Skin of body (tissue), 3 donors: ENCODE measurements at places on chromosomes 2 and 18. TPM values are rescaled to one million over a fixed set of nuclear protein-coding genes. Genes with fewer than 3 reads are reported as not detected.

Gene WNT6
- total RNA-seq: 1.7 TPM

Gene GPR45
- not detected for total RNA-seq

Gene GPBAR1
- total RNA-seq: 0.39 TPM

Gene TUBB8B
- total RNA-seq: not detected

Gene LCT
- under 0.01 TPM for total RNA-seq

DNA sequence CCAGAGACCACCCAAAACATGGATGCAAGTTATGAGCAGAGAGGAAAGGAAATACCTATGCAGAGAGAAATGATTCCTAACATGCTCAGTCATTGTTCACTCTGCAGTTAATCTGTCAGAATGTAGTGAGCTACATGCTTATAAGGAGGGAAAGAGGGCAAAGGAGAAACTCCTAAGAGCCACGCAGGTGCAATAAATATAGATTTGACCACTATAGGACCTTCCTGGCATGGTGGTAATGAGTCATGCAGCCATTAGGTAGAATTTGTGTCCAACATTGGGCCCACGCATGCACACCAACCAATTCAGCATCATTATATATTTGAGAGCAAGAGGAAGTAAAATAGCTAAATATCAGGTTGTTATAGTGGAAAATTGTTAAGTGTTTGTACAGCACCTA is 699.9 kb downstream of the DSC3 start:
- no peak for DNase-seq

DNA sequence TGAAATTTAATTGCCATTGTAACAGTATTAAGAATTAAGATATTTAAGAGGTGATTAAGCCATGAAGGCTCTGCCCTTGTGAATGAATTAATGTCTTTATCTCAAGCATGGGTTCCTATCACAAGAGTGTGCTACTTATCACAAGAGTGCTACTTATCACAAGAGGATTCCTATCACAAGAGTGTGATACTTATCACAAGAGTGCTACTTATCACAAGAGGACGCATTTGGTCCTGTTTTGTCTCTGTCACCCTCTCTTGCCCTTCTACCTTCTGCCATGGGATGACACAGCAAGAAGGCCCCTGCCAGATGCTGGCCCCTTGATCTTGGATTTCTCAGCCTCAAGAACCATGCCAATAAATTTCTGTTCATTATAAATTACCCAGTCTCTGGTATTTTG is 13.2 kb upstream of the COL5A2 start:
- DNase-seq: no peak

GRCh38 chr2:13115643-13116042 is 398.9 kb downstream of the TRIB2 start:
- no peak for DNase-seq

DNA sequence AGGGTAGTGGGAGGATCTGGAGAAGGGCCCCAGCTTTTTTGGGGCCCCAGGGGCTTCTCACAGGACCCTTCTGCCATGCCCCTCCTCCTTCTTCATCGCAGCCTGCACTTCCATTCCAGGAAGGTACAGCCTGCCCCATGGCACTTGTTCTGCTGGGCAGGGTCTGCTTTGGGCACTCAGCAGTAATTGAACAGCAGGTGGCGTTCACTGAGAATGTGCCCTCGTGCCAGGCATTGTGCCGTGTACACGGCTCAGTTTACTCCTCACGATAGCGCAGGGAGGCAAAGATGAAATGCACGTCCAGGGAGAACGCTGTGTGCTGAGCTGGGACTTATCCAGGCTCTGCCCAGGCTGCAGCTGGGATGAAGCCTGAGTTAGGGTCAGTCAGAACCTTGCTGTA is 54.8 kb upstream of the ASB18 start:
- no peak for DNase-seq

GRCh38 chr2:1011006-1011405 is 60.4 kb downstream of the SNTG2 start:
- DNase-seq: no peak

GRCh38 chr2:74063486-74063885 is 78.8 kb downstream of the TET3 start:
- no peak for DNase-seq

DNA sequence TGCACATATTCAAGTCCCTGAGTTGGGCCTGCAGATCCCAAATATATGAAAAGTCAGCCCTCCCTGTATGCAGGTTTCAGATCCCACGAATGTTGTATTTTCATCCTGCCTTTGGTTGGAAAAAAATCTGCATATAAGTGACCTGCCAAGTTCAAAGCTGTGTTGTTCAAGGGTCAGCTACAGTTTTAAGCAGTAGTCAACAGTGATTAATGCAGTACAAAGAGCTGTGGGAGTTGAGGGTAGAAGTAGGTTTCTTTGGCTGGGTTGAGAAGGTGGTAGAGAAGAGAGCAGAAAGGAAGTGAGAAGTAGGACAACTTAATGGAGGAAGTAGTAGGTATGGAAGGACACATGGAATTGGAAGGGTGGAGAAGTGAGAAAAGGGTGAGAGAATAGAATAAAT is 127.9 kb downstream of the ANKRD44 start:
- DNase-seq: no peak

DNA sequence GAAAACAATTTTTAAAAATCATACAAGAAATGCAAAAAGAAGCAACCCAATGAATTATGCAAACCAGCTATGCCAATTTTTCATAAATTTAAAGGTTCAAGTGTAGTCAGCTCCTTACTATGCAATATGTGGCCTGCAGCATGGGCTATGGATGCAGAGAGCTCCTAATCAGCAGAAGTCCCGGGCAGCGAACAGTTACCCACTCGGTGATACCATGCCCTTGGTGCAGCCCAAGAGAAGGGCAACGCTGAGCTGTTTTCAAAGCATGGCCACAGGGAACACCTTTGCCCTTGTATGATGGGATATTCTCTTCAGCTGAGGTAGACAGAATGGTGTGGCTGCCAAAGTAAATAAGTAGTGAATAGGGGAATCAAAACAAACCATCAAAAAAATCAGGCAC is 17.3 kb upstream of the ARL5A start:
- no peak for DNase-seq

DNA sequence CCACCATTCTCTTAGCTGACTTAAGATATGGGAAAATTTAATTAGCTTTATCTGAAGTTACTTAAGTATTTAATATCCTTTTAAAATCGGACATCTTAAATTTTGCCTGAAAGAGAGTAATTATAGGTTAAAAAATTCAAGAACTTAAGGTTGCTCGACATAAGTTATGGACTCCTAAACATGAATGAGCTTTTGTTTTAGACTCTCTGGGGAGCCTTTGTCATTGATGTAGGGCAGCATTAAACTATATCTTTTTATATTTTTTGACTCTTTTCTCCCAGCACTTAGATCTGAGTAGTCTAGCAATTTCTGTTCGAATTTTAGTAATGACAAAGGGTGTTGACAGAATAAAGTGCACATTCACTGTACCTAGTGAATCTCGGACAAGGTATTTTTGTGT is 4.7 kb downstream of the PHLPP1 start:
- DNase-seq: no peak

DNA sequence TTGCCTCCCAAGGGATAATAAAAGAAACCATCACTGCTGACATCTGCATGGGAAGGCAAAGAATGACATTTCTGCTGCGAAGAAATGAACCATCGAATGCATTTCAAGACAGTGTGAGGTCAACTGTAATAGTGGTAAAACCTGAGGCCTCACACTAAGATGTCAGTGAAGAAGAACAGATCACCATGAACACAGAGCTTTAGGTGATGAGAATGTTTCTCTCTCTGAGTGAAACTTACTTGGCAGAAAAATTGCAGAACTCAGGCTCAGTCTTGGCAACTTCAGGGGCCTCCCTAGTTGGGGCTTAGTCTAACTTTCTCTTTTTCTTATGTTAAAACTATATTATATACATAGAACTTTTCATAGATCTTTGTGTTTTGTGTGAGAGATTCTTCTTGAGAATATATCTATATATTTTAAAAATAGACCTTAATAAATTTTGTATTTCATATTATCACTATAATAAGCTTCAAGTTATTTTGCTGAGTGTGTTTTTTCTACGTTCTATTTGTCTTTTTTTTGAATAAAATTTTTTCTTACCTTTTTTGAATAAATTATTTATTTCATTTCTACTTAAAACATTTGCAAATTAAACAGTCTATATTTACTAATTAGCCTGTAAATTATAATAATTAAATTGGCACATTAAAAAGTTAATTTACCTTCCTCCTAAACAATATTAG is 427.5 kb upstream of the TRIB2 start:
- DNase-seq: no peak

- no peak for DNase-seq
Observed at GRCh38 chr2:9663008-9663879, 32.4 kb upstream of the YWHAQ start.

- no peak for DNase-seq
Observed at GRCh38 chr18:48550101-48550729, 11.4 kb downstream of the CTIF start.

DNA sequence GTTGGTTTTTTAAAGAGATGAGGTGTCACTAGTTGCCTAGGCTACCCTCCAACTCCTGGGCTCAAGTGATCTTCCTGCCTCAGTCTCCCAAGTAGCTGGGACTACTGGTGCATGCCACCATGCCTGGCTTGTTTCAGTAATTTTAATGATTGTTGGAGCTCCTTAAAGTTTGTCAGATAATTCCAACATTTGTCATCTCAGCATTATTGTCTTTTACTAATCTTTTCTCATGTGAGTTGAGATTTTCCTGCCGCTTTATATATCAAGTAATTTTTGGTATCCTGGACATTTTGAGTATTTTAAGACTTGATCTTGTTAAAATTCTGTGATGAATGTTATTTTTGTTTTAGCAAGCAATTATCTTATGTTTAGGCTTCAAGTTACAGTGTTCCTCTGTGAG is 108.6 kb downstream of the OTX1 start:
- DNase-seq: no peak

DNA sequence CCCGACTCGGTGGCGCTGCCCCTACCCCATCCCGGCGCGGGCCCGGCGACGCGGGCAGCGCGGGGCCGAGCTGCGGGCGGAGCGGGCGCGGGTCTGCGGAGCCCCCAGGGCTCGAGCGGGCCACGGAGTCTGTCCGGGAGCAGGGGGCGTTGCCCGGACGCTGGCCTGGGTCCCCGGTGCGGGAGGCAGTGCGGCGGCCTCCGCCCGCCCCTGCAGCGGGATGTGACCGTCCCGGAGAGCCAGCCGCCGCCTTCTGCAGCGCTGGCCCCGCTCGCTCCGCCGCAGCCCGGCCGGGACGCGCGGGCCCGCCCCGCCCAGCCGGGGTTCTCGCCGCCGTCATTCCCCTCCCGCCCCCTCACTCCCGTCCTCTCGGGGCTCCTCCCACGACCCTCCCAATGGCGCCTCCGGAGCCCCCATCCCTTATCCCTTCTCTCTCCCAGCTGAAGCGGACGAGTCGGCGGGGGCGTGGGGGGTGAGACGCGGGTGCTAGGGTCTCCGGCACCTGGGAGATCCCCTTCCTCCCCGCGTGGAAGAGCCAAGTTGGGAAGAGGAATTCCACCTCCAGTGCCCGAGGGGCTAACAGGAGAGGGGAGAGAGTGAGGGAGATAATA is at the start of gene FNDC4:
TSS of gene FNDC4 (minus strand) at position 257 of the 611 bp plus-strand sequence. CDS start 521 bp downstream, outside the sequence.
- no peak for DNase-seq

- DNase-seq: no peak
Observed at GRCh38 chr2:227436436-227437174, 35.4 kb upstream of the AGFG1 start.

GRCh38 chr2:33377048-33377447 is 99.4 kb upstream of the RASGRP3 start:
- no peak for DNase-seq

GRCh38 chr2:102724016-102724490 is 37.8 kb upstream of the TMEM182 start:
- DNase-seq: no peak

DNA sequence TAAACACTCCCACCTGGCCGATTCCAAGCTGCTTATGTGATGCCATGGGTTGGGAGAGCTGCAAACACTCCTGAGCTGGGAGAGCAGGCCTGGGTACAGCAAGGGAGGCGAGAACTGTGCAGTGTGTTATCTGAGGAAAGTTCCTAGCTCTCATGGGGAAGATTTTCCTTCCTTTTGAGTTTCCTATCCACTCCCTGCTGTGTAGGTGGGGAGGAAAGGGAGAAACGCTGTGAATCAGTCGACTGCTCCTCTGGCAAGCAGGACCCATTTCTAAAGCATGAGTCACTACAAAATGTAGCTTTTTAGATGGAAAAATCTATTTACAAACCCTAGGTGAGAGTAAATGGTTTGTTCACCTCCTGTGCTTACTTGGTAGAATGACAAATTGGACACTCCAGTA is 80.4 kb downstream of the SH3RF3 start:
- DNase-seq: no peak

DNA sequence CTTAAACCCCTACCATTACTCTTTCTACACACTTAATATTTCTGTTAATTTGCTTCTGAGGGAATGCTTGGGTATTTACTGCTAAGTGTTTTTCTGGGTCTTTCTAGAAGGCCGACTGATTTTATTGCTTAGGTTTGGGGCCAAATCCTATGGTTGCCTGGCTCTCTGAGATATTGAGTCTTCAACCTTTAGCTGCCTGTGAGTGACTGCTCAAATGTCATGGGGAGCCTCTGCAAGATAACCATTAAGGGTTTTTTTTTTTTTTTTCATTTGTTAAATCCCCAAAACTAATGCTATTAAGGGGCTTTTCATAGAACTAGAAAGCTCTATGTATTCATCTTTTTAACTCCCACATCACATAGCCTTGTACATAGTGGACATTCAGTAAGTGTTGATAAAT is 5.0 kb downstream of the OSBPL6 start:
- DNase-seq: no peak

GRCh38 chr18:52950155-52950554 is 610.2 kb downstream of the DCC start:
- DNase-seq: no peak

GRCh38 chr2:215652388-215652787 is 216.5 kb upstream of the FN1 start:
- DNase-seq: no peak

- no peak for DNase-seq
Observed at GRCh38 chr2:236714080-236714479, 144.5 kb downstream of the ACKR3 start.

GRCh38 chr18:45806226-45806625 is 19.2 kb upstream of the SIGLEC15 start:
- DNase-seq: no peak

GRCh38 chr2:152710713-152711112 is 6.5 kb downstream of the PRPF40A start:
- DNase-seq: no peak

DNA sequence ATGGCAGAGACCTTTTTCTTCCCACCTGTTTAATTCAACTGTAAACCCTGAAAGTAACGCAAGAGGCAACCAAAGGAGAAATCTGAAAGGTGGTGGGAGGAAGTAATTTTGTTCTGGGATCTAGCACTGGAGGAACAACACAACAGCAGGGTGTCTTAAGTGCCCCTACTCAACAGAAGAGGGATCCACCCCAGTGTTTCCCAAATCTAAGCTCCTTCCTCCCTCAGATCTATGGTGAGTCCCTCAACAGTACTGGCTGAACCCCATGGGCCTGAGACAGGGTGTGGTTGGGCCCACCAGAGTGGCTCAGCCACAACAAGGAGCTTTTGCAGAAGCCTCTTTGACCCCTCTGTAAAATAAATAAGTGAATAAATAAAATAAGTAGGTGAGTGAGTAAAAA is 790.3 kb downstream of the ERBB4 start:
- no peak for DNase-seq
